ENCODE measurements at places on chromosomes 6 and 20.
A peak's percentile ranks its signal among the peaks of the same experiment; 100 is the strongest.

DNA sequence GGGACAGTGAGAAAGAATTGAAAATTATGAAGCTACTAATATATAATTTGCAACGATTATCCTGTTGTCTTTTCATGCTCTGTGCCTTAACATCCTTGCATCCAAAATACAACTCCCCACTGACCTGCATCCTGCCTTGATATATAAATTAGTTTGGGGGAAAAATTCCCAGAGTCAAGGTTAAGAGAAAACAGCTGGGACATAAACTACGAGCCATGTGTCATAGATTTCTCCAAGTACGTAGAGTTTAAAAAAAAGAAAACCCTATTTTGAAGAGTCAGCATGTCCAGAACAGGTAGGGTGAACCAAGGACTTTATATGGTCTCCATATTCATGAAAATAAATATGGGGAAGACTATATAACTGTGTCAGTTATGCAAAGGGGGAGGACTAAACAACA lies 123.8 kb upstream of the MARCKS start:
- DNase-seq, result no peak

DNA sequence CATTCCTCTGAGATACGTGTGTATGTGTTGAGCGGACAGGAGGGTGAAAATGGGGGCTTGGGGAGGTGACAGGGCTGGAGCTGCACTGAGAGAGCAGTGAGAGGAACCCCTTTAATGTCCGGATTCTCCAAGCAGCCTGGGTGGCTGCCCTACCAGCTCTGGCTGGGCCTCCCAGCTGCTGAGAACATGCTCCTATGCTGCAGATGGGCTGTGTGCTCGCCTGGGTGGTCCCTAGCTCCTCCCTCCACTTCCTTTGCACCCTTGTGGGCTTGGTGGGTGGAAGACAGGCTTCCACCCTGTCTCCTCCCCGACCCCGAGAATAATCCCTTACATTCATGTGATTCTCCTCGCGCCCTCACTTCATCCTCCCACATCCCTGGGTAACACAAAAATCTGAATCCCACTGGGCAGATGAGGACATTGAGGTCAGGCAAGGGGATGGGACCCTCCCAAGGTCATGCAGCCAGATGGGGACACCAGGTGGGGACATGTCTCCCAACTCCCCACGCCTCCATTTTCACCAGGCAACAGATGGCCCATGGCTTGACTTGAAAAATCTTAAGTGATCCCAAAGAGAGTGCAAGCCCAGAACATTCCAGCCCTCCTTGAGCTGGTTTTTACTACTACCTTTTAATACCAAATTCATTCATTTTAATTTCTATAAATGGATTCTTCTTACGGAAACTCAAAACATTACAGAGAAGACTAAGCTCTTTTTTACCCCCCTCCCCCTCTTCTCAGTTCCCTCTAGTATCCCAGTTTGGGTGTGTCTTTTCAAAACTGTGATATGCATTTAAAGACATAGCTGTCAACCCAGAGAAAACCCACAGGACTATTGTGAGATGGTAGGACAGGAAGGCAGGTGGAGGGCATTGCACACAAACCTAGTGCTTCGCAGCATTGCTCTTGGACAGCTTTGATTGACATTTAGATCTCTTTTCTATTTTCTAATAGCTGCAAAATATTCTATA lies 5.0 kb upstream of the PDRG1 start:
- no peak for DNase-seq

- no peak for DNase-seq
Measured at GRCh38 chr6:4728926-4729325, 47.3 kb upstream of the CDYL start.

GRCh38 chr6:29723666-29724588 lies 693 bp downstream of the HLA-F start:
- no peak for DNase-seq

- no peak for DNase-seq
Measured at GRCh38 chr20:18003897-18004296, 35.1 kb downstream of the MGME1 start.

DNA sequence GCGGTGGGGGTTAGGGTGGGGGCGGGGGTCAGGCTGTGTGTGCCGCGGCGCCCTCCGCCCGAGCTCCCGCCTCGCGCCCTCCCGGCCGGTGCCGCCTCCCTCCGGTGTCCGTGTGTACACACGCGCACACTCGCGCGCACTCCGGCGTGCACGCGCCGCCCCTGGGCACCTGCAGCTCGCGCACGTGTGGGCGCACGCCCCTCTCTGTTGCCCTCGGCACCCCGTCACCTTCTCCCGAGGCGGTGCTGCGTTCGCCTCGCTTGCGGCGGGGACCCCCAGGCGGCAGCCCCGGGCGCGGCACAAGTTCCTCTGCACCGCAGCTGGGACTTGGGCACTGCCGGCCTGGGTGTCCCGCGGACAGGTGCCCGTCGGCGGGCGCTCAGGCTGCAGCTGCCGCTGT lies 525 bp downstream of the MACROD2 start:
- DNase-seq, result no peak

- DNase-seq, result no peak
Measured at GRCh38 chr6:101595276-101595675, 201.8 kb downstream of the GRIK2 start.

GRCh38 chr6:127198549-127198948 lies 68.1 kb upstream of the RNF146 start:
- DNase-seq, result peak; percentile 39

- DNase-seq, result no peak
Measured at GRCh38 chr6:228881-229651, 63.2 kb upstream of the DUSP22 start.

DNA sequence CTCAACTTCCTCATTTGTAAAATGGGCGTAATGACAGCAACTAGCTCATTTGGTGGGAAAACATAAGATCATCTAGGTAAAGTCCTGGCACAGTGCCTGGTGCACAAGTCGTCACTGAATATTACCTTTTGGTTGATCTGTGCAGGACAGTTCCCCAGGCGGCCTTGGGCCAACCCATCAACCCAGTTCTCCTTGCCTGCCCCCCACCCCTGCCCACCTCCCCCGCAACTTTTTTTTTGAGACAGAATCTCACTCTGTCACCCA lies 99.2 kb downstream of the JPH2 start:
- no peak for DNase-seq

- DNase-seq, result no peak
Measured at GRCh38 chr6:154301086-154301625, 55.4 kb downstream of the IPCEF1 start.
